Mucosa of descending colon (tissue), 3 donors: ENCODE measurements at places on chromosomes 5 and 9.

DNA sequence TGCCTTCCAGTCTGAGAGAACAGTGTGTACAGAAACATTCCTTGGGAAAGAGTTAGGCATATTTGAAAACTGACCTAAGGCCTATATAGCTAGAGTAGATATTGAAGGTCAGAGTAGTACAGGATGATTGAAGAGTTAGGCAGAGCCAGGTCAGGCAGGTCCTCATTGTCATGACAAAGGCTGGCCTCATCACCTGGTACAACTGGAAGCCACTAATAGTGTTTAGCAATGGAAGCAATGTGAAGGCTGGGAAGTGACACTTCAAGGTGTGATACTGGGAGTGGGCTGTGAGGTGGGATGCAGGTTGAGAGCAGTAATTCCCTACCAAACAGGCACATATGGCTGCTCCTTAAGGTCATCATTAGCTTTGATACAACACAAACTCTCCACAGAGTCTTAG lies 123.6 kb upstream of the CCNH start:
- DNase-seq: no peak

- DNase-seq: no peak
Measured at GRCh38 chr5:103036601-103037000, 83.3 kb downstream of the GIN1 start.

- DNase-seq: no peak
Measured at GRCh38 chr5:52139888-52140615, 647.7 kb upstream of the ITGA1 start.

- DNase-seq: no peak
Measured at GRCh38 chr5:116370886-116371285, 203.7 kb downstream of the SEMA6A start.

DNA sequence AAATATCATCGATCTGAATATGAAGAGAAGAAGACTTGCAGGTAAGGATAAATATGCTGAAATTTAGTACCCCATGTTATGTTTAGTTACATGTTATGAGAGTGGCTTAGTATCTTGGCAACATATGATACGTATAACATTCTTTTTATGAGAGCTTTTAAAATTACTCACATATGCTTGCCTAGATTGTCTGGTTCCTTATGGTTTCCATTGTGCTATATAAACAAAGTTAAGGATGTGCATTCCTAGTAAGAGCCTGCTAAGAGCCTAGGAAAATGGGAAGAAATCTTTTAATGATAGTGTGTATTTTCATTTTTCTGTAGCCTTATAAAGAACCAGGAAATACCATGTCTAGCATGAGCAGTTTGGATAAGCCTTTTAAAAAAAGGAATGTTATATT lies 112.0 kb upstream of the KCNN2 start:
- DNase-seq: no peak
